Stomach (tissue), 19 donors: ENCODE measurements at places on chromosomes 2 and 18. TPM values are rescaled to one million over a fixed set of nuclear protein-coding genes. Genes with fewer than 3 reads are reported as not detected.

IL1RL1 gene
- total RNA-seq: 56.2 TPM

ATIC gene
- total RNA-seq: 125 TPM

POTEJ gene
- total RNA-seq: 0.92 TPM

HOXD8 gene
- total RNA-seq: 5.1 TPM

C18orf54 gene
- total RNA-seq: not detected

PRKAG3 gene
- total RNA-seq: not detected

RESP18 gene
- total RNA-seq: not detected

UBXN2A gene
- total RNA-seq: 5.5 TPM
